Activated T-helper 9 cell treated with anti-CD3 and anti-CD28 coated beads, Interleukin-2, amount 50 U/mL, for 16 hours (primary cell): ENCODE measurements at places on chromosomes 6 and 20.

GRCh38 chr6:108120311-108120710 lies 45.5 kb upstream of the NR2E1 start:
- DNase-seq, result no peak

DNA sequence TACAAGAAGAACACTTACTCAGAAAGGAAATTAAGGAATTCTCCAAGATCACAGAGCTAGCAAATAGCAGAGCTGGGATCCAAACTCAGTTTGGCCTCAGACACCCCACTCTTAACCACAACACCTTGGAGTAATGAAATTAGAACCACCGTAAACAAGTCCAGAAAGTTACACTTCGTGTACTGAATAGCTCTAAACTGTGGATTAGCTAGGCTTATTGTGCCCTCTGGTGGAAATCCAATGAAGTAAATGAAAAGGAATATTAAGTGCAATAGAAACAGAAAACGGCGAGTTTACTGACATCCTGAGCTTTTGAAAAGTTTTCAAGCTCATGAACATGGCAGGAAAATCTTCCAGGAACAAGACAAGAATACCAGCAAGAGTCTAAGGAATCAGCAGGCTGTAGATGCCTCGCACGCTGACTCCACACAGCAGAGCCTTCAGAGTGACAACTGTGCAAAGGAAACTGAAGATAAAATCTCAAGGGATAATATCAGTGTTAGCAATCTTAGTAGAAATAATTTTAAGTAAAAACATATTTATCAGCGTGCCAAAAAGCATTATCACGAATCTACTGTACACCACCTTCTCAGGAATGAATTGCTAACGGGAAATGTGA lies 34.6 kb downstream of the FBXO5 start:
- no peak for DNase-seq

DNA sequence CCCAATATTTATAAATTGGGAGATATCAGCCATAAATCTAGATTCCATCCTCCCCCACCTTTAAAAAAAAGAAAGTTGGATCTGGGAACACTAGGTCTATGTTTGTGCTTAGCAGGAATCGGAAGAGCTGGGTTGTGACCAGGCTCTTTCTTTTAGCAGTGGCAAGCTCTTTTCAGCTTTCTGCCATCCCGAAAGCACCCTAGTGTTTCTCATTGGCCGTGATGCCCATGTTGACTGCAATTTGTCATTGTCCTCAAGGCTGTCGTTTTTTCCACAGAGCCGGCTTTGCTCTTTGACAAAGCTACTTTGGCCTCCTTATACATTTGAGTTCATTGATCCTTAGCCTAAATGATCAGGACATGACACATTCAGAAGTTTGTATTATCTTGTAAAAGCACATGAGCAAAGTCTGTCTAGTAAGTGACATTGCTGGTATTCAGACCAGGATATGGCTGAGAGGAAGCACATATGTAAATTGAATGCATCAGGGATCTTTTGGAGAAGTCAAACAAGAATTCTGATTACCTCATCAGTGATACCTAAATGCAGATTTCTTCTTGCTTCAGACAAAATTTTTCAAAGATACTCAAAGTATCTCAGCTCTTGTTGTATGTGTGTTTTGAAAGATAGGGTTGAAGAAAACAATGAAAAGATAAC lies 50.1 kb downstream of the CARMIL1 start:
- no peak for DNase-seq

DNA sequence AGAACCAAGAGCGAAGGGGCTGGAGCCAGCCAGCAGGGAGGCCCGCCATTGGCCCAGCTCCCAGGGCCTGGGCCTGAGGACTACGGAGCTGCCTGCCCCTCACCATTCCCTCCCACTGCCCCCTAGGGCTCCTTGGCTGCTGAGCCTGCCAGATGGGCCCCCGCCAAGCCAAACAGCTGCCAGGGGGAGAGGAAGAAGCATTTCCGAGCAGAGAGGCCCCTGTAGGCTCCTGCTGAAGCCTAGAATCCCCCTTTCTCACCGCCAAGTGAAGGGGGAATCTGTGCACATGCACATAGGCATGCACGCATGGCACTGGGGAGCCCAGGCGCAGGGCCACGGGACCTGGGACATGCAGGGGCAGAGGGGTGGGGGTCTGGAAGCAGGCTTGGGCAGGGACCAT lies 28.5 kb upstream of the MRPS18A start:
- no peak for DNase-seq

DNA sequence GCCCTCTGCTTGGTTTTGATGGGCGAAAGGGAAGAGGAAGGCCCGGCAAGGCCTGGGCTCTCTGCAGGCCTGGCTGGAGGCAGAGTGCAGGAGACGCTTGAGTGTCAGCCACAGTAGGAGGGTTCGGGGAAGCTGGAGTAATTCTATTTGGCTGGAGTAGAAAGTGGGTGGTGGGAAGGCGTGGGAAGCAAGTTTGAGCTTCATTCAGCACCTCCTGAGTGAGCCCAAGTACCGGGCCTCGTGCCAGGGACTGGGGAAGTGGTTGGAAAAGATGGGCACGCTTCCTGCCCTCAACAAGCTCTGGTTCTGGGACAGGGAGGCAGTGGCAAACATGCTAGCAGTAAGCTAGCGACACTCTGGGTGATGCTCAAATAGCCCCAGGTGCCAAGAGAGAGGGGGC lies 72.5 kb downstream of the DLGAP4 start:
- DNase-seq, result no peak

GRCh38 chr20:51759769-51760510 lies 8.2 kb downstream of the ATP9A start:
- DNase-seq, result no peak

- no peak for DNase-seq
These were observed 79.3 kb upstream of the GATA5 start for GRCh38 chr20:62554898-62555641.

- no peak for DNase-seq
These were observed 3.0 kb upstream of the GCM1 start for GRCh38 chr6:53151676-53152075.

DNA sequence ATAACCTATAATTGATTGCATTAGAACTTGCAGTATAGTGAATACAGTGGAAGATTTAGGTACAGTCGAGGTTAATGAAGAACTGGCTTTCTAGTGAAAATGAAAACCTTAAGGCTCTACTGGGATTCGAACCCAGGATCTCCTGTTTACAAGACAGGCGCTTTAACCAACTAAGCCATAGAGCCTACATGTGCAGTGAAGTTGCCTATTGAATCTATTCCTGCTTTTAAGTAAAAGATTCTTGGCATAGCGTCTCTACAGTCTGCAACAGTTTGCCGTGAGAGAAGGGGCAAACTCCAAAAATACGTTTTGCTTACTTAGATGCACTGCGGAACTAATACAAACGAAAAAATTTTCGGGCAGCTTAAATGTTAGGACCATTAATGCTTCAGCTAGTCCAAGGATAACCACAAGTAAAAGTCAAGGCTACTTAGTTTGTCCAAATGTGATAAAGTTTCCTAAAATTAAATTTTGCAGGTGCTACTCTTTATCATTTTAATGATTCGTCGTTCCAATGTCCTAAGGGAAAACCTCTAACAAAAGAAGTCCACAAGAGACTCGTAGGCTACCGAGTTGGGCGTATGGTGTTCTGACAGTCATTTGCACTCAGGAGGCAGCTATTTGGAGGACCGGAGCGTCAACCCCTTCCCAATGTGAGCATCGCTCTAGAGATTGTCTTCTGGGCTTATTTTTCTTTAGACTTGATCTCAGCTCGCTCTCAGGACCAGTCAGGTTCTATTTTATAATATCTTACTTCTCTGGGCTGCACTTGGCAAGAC lies 31.3 kb upstream of the ZSCAN23 start:
- no peak for DNase-seq

DNA sequence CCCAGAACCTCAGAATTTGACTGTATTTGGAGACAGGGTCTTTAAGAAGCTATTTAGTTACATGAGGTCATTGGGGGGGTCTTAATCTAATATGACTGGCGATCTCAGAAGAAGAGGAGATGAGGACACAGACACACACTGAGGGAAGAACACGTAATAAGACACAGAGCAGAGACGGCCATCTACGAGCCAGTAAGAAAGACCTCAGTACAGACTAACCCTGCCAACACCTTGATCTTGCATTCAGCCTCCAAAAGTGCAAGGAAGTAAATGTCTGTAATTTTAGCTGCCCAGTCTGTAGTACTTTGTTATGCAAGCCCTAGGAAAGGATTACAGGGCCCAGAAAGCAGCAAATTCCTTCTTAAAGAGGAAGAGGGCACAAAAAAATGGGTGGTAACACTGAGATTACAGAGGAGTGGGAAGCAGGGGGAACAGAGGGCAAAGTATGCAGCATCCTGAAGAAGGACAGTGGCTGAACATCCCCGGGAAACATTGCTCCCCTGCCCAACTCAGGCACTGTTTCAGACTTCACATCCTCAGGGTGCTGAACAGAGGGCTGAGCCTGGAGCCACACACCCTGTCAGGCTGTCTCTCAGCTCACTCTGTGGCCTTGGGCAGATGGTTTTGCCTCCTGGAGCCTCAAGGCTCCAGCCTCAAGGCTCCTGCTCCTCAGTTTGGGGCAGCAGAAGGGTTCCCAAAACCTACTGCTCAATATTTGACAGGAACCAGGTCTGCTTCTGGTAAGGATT lies 27.9 kb upstream of the SIRPG start:
- no peak for DNase-seq

DNA sequence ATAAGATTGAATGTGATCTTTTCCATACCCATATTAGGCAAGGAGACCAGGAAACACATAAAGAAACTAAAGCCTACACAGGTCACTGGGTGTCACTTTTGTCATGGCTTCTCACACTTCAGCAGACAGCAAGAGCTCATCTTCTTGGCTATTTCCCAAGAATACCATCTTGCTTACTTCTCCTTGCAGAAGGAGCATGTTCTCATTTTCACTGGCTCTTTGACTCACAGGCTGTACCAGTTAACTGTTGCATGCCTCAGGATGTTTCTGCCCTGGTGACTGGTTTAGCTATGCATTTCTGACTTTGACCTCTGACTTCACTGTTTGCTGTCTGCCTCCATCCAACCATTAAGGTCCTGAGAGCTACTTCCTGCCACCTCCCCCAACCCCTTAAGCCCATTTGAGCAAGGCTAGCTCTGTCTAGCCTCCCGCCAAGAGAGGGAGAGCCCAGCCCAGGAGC lies 40.3 kb upstream of the OGFRL1 start:
- DNase-seq, result no peak

- DNase-seq, result no peak
These were observed 23.0 kb downstream of the TAF8 start for GRCh38 chr6:42073287-42073686.

GRCh38 chr6:148457843-148458159 lies 115.2 kb downstream of the SASH1 start:
- no peak for DNase-seq

DNA sequence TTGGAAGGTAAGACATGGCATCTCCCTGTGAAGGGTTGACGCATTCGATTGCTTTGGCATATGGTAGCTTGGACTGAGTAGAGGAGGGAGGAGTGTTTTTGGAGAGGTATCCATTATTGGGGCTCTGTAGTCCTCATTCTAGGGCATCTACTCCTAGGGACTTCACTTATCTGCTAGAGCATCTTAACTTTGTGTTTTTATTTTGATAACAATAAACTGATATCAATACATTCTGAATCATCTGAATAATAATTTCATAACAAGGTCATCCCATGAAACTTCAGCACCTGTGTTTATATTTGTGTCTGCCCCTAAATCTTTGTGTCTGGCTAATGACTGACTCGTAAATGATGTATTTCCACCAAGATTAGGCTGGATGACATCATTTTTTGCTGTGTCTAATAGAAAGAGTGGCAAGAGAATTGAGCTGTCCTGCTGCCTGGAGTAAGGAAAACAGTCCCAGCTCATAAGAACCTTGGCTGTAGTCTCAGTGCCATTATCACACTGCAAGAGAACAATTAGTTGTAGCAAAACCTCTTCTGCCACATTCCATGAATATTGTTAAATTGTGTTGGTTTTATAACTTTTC lies 288.5 kb downstream of the PRL start:
- no peak for DNase-seq

DNA sequence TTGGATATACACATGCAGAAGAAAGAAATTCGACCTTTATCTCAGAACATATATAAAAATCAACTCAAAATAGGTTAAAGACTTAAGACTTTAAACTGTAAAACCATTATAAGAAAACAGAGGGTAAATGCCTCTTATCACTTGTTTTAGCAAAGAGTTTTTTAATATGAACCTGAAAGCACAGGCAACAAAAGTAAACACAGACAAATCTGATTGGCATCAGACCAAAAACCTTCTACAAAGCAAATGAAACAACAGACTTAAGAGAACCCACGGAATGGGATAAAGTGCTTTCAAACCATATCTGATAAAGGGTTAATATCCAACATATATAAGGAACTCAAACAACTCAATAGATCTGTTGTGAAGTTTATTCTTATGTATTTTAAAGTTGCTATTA lies 309.9 kb upstream of the OPRM1 start:
- no peak for DNase-seq

DNA sequence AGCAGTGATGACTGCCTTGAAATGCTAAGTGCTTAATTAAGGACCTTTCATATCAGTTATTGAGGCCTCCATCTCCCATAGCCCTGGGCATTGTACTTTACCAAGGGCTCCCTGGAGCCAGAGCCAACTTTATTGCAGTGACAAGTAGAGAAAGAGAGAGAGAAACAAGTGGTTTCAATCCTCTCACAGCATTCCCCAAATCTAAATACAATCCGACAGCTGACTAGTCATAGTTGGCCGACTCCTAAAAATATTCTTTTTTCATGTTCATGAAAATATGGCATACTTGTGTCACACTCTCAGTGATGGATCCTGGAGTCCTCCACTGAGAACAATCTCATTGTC lies 127.0 kb upstream of the TFAP2D start:
- no peak for DNase-seq

DNA sequence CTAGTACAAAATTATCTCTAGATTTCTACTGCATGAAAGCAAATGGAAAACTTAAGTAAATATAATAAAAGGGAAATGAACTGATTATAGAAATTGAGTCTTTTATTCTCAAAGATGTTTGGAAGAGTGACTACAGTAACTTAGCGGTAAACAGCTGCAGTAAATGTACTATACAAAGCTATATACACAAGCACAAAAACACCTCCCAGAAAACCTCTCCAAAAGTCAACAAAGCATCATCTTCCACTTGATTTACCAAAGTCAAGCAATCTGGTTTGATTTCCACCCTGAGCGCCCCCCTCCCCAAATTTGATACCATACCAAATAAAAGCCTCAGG lies 142.1 kb upstream of the SHLD1 start:
- DNase-seq, result no peak

DNA sequence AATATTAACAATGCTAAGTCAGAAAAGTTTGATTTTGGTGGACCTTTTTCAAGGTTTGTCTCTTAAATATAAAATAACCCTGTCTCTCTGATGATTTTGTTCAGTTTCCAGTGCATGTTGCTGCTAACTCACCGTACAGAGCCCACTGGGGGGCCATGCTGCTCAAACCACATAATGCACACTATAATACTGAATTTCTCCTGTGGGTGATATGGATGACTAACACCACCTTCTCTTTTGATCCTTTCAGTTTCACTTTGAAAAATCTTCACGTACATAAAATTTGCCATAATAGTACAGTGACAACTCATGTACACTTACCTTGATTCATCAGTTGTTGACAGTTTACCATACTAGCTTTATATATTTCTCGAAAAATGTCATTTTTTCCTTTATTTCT lies 506.6 kb upstream of the MAN1A1 start:
- DNase-seq, result no peak
